Activated T-cell treated with anti-CD3 and anti-CD28 coated beads, Interleukin-2, amount 50 U/mL, for 72 hours (primary cell): ENCODE measurements at places on chromosomes 7 and 10.

- no peak for DNase-seq
These were observed 119.9 kb downstream of the MGMT start for GRCh38 chr10:129586898-129587443.

GRCh38 chr7:2786607-2787116 is 57.4 kb downstream of the GNA12 start:
- DNase-seq, result no peak

DNA sequence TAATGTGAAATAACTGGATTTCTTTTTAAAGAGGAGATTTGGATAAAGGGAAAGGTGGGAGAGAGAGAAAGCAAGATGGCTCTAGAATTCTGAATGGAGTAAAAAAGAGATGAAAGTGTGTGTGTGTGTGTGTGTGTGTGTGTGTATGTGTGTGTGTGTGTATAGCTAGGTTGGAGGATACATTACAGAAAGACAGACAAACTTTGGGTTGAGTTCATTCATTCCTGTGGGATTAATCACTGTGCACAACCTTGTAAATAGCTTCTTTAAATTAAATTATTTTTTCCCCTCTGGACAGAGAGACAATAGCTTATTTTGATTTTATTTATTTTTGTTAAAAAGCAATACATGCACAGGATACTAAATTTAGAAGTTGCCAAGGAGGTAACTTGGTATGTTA is 7.5 kb downstream of the ASB4 start:
- DNase-seq, result no peak

DNA sequence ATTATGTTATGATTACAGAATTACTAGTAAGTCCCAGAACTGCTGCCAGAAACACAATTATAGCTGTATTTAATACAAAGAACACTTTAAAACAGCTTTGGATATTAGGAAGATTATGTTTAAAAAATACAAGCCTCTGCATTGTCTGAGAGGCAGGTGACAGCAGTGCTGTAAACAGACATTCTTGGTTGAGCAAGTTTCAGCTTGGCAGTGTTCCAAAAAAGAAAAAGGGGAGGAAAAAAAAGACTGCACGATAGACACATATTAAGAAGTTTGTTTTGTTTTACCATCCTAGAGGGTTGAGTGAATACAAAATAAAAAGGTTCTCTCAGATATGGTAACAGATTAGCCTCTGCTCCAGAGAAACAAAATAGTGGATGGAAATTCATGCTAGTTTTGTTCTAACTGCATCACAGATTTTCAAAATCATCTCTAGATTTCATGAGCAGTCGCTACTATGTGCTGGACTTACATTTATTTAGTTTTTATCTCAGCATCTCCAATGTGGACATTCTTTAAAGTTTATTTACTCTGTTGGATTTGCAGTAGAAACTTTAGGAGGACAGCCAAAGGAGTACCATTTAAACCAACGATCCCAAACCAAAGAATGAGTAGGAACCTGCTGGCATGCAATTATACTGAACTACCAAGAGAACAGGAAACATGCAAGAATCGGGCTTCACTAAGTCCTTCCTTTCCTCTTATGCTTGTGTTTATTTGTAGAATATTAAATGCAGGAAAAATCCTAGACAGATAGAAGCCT is 9.0 kb downstream of the FAM204A start:
- DNase-seq, result no peak

DNA sequence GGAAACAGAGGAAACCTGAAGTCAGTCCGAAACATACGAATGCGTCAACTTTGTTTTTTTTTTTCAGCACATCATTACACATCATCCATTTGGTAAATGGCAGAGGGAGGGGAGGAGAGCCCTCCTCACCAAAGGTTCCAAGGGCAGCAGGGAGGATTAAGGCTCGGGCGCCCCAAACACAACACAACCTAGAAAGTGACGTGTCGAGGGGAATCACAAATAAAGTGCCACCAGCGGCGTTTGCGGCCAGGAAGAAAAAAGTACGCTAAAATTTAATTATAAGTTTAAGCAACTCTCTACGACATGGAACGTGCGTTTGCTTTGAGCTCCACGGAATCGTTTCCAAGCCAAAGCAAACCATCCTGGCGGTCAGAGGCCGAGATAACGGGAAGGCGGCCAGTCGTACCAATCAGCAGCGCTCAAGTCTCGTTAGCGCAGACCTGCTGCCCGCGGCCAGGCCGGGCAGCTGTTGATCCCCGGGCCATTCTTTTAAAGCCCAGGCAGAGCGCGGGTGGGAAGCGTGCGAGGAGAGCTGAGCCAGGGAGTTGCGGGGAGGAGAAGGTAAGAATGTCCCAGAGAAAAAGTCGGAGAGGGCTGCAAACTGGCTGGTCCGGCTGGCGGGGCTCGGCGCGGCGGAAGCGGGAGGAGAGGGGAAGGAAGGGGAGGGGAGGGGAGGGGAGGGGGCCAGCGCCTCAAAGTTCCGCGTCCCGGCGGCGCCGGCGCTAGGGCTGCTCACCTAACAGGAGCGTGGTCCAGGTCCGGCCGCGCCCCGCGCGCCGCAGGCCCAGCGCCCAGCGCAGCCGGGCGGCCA is 719 bp downstream of the DPY19L1 start:
- DNase-seq, result peak; percentile 40
